Mesothelial cell of epicardium (in vitro differentiated cells): ENCODE measurements at places on chromosomes 11 and 22. TPM values are rescaled to one million over a fixed set of nuclear protein-coding genes. Genes with fewer than 3 reads are reported as not detected.

DNA sequence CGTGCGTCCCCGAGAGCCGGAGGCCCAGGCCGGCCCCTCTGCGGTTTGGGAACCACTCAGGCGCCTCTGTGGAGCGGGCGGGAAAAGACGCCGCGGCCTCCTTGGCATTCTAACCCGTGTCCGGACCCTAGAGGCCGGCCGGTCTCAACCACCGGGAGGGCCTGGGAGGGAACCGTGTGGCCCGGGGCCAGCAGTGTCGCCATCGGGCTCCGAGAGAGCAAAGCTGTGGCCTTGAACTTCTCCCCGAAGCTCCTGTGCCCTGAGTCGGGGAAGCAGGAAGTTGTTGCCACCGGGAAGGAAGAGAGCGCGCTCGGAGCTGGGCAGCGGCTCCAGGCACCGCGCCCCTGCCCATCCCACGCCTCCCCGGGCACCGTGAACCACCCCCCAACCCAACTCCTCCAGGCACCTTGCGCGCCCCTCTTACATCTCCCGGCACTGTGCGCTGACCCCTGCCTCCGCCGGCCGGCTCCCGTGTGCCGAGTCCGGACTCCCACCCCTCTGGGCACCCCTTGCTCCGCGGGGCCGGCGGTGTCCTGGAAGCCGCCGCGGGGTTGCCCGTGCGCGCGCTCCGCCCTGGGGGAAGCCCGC lies 80.0 kb upstream of the PPARA start:
- no peak for DNase-seq

- peak; percentile 34 for DNase-seq
These were observed 38.0 kb downstream of the TMEM45B start for GRCh38 chr11:129853518-129854231.

GRCh38 chr11:96038046-96038445 lies 114.1 kb upstream of the MTMR2 start:
- DNase-seq = no peak

GRCh38 chr11:8327761-8328192 lies 64.1 kb upstream of the LMO1 start:
- no peak for DNase-seq

- no peak for DNase-seq
These were observed 26.2 kb downstream of the PITPNB start for GRCh38 chr22:27892811-27893210.

GRCh38 chr11:93969925-93970922 lies 50.9 kb upstream of the HEPHL1 start:
- no peak for DNase-seq

DNA sequence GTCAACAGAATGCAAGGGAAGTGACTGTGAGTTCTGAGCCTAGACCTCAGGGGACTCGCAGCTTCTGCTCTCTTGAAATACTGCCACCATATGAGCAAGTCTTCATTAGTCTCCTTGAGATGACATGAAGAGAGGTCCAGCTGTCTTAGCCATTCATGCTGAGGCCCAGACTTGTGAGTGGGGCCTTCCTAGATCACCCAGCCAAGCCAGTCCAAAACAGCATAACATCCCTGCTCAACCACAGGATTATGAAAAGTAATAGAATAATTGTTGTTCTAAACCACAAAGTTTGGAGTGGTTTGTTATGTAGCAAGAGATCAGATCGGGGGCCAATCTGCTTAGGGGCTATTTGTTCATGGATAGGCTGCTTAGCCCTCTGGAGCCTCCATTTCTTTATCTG lies 54.9 kb upstream of the HTATIP2 start:
- DNase-seq = no peak

- DNase-seq = no peak
These were observed 61.4 kb upstream of the PTPRJ start for GRCh38 chr11:47918882-47919495.

TSGA10IP gene
- total RNA-seq = not detected in 3 replicates

SEPTIN3 gene
- total RNA-seq = 8.8 to 9.0 TPM (median 9.0 TPM) in 3 replicates

MRGPRX4 gene
- not detected in 3 replicates for total RNA-seq

LGALS1 gene
- total RNA-seq = 238 to 262 TPM (median 242 TPM) in 3 replicates
